ENCODE measurements at places on chromosomes 12 and 14. TPM values are rescaled to one million over a fixed set of nuclear protein-coding genes. Genes with fewer than 3 reads are reported as not detected.

- H3K36me3 ChIP-seq = peaks cover 30% of the 10 kb centered on the region
- H3K4me3 ChIP-seq = peak overlapping the region; percentile 63
- H3K27ac ChIP-seq = peak overlapping the region; percentile 95
- peaks cover 69% of the 10 kb centered on the region for H3K4me1 ChIP-seq
Measured at GRCh38 chr14:98932431-98933325, 339.3 kb downstream of the BCL11B start.

The SDR9C7 gene
- total RNA-seq = not detected

GRCh38 chr14:79018836-79019235 is 848.7 kb downstream of the NRXN3 start:
- H3K36me3 ChIP-seq = no peaks in the 10 kb centered on the region
- no peaks in the 10 kb centered on the region for H3K4me1 ChIP-seq
- H3K27ac ChIP-seq = no peak overlapping the region

DNA sequence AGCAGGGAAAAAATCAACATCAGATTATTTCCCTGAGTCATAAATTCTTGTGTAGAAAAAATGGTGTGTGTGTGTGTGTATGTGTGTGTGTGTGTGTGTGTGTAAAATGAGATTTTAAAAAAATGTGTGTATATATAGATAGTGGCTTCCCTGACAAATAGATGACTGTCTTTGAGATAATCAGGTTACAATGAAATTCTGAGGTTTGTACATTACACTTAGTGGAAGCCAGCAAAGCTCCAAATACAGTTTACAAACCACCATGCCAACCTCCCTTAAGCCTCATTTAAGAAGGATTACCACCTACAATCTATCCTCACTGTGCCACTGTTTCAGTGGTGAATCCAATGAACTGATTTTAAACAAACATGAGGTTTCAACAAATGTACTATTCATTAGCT is 93.8 kb downstream of the MED13L start:
- H3K4me1 ChIP-seq = peaks cover 57% of the 10 kb centered on the region
- peaks cover 3% of the 10 kb centered on the region for H3K36me3 ChIP-seq
- DNase-seq = no peak
- no peak overlapping the region for H3K4me3 ChIP-seq
- H3K27me3 ChIP-seq = no peaks in the 10 kb centered on the region

DNA sequence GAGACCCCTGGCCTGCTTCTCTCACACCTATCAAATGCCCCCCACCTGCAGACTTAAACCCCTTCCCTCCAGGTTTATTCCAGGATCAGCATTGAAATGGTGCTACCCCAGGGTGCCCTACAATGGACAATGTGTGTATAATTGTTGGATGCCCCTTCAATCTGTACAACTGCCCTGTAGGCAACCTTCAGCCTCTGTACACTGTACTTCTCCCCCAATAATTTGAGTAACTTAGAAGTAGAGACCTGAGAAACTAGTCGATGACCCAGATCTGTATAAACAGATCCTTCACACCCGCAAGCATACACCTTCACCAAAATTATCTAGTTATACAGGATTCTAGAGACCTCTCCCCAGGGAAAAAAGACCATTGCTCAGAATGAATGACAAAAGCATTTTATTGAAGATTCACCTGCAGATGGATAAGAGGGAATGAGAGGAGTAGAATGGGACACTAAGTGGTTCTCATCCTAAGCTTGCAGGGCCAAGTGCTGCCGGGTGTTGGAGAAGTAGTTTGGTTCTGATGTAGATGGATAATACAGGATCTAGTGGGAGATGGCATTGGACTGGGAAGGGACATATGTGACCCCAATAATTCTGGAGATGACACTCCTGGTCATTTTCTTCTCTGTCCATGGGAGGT is 7.6 kb downstream of the KRT4 start:
- H3K4me3 ChIP-seq = no peak overlapping the region
- no peak overlapping the region for H3K27ac ChIP-seq
- no peaks in the 10 kb centered on the region for H3K27me3 ChIP-seq
- H3K36me3 ChIP-seq = no peaks in the 10 kb centered on the region

The RERG gene
- total RNA-seq = 0.21 TPM

DNA sequence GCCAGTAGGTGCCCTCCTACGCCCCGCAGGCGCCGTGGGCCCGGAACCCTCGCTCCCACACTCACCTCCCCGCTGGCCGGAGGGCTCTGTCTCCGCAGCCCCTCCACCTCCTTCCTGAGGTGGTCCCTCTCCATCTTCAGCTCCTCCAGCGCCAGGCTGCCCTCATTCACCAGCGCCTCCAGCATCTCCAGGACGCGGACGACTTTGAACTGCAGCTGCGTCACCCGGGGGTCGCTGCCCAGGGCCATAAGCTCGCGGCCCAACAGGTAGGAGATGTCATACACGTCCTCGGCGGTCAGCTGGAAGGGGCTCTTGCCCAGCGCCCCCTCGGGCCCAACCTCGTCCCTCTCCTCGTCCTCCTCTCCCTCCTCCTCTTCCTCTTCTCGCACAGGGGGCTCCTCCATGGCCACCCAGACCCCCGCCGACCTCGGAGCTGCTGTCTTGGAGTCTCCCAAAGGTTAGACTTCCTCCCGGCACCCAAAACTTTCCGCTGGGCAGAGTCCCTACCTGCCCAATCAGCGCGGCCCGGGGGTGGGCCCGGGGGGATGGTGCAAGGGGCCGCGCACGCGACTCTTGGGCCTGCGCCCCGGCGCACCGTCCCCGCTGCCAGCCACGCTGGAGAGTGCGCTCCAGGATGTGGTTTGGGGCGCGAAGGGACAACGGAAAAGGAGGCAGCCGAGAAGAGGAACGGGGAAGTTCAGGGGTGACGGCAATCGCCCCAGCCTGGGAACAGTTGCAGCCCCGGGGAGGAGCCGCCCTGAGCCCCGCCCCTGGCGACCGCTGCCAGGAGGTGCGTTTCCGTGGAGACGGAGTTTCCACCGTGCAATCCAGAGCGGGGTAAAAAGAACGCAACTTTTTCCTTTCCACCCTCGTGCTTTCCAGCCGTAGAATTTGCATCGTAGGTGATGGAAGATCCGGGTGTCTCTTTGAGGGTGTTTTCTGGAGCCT is at the start of gene RILPL2:
RILPL2 (minus strand) TSS at position 668 of the 948 bp plus-strand sequence; CDS start at position 404, 264 bp downstream.
- H3K27me3 ChIP-seq = no peaks in the 10 kb centered on the region
- peak within 1 kb of the TSS; percentile 97 for H3K4me3 ChIP-seq
- peaks cover 11% of the 10 kb centered on the region for H3K36me3 ChIP-seq
- peaks cover 44% of the 10 kb centered on the region for H3K4me1 ChIP-seq

DNA sequence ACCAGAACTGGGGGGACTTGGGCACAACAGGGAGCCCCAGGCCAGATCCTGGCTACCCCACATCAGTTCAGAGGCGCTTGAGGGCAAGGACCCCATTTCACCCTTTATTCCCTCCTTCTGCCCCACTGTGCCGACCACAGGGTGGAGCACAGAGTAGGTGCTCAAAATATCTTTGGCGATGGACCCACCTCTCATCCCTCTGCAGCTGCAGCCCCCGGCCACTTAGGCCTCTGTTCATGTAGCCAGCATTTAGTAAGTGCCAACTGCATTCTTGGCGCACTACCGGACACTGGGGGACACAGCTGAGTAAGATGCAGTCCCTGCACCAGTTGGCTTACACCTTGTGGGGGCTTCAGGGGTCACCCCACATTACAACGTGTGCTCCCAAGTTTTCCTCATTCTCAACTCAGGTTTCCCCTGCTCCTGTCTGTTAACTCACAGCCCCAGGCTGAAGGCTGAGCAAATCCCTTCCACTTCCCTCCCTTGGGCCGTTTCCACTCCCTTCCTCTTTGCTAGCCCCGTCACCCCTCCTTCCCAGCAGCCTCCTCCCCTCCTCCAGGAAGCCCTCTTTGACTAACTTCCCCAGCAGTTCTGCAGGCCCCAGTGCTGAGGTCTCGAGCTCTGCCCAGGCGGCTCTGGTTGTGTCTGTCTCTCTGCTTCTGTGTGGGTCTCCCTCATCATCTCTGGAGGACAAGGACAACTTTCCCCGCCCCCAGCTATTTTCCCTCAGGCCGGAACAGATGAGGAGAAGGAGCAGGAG is 26.5 kb downstream of the KRT80 start:
- no peaks in the 10 kb centered on the region for H3K27me3 ChIP-seq
- no peak overlapping the region for H3K4me3 ChIP-seq
- H3K4me1 ChIP-seq = peaks cover 36% of the 10 kb centered on the region
- no peaks in the 10 kb centered on the region for H3K36me3 ChIP-seq
- no peak for DNase-seq

The MFAP5 gene
- total RNA-seq = not detected

GRCh38 chr12:123089631-123090353 is 61.1 kb downstream of the PITPNM2 start:
- no peaks in the 10 kb centered on the region for H3K27me3 ChIP-seq
- no peaks in the 10 kb centered on the region for H3K36me3 ChIP-seq
- no peak overlapping the region for H3K4me3 ChIP-seq
- peaks cover 16% of the 10 kb centered on the region for H3K4me1 ChIP-seq

GRCh38 chr12:58395470-58395869 is 454.1 kb downstream of the ATP23 start:
- H3K27me3 ChIP-seq = peaks cover 4% of the 10 kb centered on the region
- H3K4me1 ChIP-seq = no peaks in the 10 kb centered on the region
- H3K36me3 ChIP-seq = no peaks in the 10 kb centered on the region
- DNase-seq = no peak
- H3K27ac ChIP-seq = no peak overlapping the region

Data from activated CD4-positive, alpha-beta T cell treated with anti-CD3 and anti-CD28 coated beads, Interleukin-2, amount 10 ng/mL, durations not matched to agents 7 days and 5 days (primary cell).